ENCODE measurements at places on chromosomes 13 and 19.

DNA sequence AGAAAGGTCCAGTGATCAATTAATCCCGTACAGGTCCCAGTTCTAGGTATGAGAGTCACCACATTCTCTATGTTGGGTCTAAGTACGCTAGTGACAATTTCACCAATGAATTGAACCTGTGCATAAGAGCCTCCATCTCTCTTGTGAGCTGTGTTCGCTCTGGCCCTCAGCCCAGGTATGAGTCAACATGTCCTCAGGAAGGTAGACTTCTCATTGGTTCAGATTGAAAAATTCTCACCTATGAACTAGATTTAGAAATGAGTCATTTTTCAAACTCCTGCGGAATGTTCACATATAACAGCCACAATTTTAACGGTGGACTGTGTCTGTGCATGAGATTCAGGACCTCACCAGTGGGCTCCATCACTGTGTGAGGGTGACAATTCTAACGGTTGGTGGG is 12.7 kb upstream of the ZNF43 start:
- DNase-seq = no peak

GRCh38 chr19:13959962-13960862 is 7.9 kb downstream of the DCAF15 start:
- DNase-seq = no peak

GRCh38 chr13:33509642-33510229 is 224.2 kb upstream of the STARD13 start:
- peak; percentile 86 for DNase-seq

GRCh38 chr13:45047394-45048310 is 58.3 kb downstream of the GPALPP1 start:
- DNase-seq = peak; percentile 79

DNA sequence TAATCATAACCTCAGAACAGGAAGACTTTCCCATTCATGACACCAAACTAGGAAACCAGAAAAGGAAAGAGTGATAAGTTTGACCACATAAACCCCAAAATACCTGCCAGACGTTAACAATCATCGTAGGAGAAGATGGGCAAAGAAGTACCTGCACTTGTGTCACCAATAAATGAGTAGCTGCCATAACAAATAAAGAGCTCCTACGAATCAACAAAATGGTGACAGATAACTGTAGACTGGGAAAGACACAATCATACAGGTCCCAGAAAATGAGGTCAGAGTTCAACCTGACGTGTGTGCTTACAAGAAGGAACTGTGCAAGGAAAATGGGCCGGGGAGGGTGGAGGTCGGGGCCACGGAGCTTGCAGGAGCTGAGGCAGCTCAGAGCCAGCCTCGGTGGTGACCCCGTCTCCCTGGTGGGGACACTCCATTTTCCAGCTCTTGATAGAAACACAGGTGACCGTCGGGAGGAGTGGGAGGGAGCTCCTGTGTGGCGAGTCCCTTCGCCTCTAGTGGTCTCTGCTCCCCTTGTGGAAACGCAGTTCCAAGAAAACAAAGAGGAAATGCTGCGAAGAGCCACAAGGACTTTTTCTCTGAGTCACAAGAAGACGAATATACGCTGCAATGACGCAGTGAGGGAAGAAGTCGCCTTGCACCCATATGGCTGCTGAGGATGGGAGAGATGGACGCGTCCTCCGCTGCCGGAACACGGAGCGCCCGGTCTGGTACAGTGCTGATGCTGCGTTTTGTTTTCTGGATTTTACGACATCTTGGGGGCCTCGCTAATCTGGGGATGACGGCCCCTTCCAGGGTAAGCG is 9.5 kb downstream of the PIP5K1C start:
- no peak for DNase-seq

GRCh38 chr19:31970027-31970461 is 375.4 kb upstream of the ZNF507 start:
- DNase-seq = no peak

DNA sequence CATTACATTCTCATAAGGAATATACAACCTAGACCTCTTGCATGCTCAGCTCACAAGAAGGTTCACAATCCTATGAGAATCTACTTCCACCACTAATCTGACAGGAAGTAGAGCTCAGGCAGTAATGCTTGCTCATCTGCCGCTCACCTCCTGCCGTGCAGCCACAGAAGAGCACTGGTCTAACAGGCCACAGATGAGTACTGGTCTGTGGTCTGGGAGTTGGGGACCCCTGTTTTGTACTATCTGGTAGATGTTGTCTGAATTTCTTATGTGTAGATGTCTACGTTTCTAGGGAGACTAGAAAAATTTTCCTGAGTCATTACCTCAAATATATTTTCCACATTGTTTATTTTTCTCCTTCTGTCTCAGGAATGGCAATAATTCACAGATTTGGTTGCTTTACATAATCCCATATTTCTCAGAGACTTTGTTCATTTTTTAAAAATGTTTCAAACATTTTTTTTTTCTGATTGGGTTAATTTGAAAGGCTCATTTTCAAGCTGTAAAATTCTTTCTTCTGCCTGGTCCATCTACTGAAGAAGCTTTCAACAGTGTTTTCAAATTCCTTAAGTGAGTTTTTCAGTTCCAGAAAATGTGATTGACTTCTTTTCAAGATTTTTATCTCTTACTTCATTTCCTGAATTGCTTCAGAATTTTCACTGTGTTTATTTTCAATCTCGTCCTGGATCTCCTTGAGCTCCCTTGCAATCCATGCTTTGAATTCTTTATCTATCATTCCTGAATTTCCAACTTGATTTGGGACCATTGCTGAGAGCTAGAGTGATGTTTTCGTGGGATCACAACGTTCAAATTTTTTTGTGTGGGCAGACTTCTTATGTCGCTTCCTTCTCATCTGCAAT is 1322.2 kb downstream of the PCDH9 start:
- no peak for DNase-seq

GRCh38 chr13:32748305-32748704 is 162.1 kb downstream of the PDS5B start:
- no peak for DNase-seq

- DNase-seq = no peak
These were observed 8.9 kb upstream of the TPP2 start for GRCh38 chr13:102587916-102588315.

All from ascending aorta (tissue), 2 donors.